ENCODE measurements at places on chromosomes 7 and 10. TPM values are rescaled to one million over a fixed set of nuclear protein-coding genes. Genes with fewer than 3 reads are reported as not detected.
A peak's percentile ranks its signal among the peaks of the same experiment; 100 is the strongest.

DNA sequence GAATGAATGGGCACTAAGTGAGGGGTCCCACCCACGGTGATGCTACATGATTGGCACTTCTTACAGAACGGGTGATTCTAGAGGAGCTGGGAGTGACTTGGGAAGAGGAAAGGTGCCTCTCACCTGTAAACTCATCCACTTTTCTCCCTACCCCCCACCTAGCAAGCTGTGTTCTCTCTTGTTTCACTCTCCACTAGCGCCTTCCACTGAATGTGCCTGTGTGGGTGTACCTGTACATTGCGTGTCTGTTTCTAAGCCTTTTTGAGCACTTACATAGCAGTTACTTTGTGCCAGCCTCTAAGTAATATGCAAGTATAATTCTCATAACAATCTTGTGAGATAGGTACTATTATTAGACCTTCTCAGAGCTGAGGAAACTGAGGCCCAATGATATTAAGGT lies 133.7 kb upstream of the AGK start:
- no peak for DNase-seq

- DNase-seq = no peak
Measured at GRCh38 chr10:12556039-12556438, 206.7 kb downstream of the CAMK1D start.

- no peak for DNase-seq
Measured at GRCh38 chr10:34907743-34908430, 92.8 kb upstream of the PARD3 start.

DNA sequence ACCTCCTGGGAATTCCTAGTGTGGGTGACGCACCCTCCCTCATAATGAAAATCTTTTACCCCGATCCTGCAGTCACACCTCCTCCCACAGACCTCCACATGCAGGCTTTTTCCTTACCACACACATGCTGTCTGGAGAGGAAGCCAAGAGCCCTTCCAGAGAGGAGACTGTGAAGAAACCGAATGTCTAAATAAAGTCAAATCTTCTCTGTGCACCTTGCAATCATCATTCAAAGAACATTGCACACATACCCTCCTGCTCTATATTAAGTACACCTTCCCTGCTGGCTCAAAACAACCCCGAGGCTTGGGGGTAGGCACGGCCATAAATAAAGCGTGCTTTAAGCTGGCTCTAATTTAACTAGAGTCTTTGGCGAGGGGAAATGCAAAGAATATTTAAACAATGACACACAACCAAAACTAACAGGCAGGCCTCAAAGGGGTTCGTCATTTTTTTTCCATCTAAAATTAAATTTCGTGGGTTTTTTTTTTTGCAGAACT lies 34.9 kb downstream of the CALML3 start:
- DNase-seq = no peak

DNA sequence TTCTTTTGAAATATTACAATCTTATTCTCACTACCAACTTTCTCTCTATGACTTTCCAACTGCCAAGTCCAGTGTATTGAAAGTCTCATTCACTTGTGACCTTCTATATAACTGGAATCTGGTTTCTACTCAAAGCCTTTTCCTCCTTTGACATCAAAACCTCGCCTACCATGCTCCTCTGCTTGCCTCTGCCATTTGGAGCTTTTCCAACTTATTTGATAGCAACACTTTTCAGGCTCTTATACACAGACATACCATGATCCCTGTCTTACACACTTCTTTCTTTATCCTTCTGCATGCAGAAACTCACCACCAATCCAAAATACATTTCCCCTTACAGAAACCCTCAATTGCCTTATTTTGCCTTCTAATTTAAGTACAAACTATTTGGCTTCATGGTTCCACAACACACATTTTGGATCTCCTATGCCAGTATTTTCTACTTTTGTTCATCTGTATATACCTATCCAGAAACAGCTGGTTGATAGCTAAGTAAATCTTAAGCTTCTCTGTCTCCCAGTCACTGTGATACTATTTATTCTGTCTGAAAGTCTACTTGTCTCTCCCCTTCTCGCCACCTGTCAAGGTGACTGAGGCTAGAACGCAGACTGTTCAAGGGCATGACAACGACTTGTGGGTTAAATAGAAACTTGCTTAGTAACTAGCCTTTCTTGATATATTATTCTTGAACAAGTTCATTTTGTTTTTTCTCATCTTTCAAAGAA lies 22.4 kb downstream of the GNG11 start:
- DNase-seq = no peak

GRCh38 chr10:24153537-24153936 lies 55.4 kb upstream of the KIAA1217 start:
- DNase-seq = no peak

- DNase-seq = no peak
Measured at GRCh38 chr10:48194830-48195229, 79.7 kb downstream of the FRMPD2 start.

DNA sequence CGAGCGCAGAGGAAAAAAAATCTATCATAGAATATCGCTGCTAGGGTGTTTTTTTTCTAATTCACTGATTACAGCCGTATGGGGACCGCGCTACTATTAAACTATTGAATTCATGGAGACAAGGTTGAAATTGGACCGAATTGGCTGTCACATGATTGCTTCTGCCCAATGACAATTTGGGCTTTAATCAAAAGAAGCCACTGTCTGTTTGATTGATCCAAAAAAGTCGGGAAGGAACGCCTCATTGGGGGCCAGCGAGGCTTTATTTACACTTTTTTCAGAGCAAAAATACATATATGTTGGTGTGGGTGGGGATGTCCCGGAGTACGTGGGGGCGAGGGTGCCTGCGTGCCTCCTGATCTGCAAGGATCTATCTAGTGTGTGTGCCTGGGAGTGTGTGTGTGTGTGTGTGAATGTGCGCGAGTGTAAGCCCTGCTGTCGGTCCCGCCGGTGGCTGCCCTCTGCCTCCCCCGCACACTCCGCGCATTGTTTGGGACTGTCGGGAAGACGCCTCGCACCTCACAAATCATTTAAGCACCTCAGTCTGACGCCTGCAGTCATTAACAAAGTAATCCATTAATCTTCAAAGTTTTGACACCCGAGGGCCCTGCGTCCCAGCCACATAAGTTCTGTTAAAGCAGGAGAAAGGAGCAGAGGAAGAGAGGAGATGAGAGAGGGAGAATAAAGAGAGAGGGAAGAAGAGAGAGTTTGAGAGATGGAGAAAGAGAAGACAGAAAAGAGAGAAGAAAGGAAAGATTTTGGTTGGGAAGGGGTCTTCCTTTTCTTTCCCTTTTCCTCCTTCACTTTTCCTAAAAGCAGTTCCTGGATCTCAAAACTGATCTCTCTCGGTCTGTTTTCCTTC lies at the start of gene HOXA2:
Gene HOXA2, minus strand, starts transcription at position 103 of the 862 bp plus-strand sequence. CDS start 183 bp downstream, outside the sequence.
- DNase-seq = no peak

- DNase-seq = no peak
Measured at GRCh38 chr7:135527025-135527424, 17.1 kb upstream of the CNOT4 start.

- DNase-seq = no peak
Measured at GRCh38 chr7:6604458-6604857, 11.0 kb upstream of the ZNF853 start.

DNA sequence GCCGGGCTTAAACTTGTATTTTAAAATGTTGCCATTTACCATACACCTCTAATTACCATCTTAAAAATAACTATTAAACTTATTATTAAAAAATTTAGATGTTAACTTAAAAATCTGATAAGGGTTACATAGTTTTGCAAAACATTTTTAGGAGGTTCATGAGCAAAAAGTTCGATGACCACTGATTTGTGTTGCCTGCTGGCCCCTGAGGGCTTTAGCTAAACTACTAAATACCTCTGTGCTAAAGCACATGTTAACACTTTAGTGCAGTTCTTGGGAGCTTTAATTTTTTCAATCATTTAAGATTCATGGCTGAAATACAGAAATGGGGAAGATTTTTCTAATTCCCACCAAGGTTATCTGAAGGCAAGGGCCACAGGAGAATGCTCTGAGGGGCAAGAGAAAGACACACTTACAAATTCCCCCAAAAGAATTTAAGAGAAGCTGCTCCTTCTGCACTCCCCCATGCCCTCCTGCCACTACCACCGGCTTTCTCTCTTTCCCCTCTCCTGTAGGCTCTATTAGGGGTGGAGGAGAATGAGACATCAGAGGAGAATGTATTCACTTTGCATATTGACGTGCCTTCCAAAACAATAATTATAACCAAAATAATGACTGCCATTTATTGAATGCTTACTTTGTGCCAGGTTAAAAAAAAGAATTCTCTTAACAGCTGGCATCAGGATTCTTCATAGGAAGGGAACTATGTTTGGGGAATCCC lies 106.2 kb downstream of the RTKN2 start:
- no peak for DNase-seq

GRCh38 chr7:43691611-43692010 lies 37.7 kb downstream of the COA1 start:
- no peak for DNase-seq

DNA sequence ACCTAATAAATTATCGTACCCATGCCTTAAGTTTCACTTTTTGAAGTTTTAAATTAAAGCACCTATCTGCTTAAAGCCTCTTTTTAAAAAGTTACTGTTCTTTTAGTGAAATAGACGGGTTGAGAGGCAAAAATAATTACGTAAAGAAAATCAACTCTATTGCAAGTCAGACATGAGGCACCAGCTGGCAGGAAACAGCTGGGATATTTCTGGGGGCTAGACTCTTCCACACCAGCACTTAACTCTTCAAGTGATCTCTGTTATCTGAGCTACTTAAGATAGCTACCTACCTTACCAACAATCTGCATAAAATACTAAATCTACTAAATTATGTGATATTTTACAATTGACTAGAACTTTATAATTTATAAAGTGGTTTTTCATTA lies 35.8 kb downstream of the GBF1 start:
- DNase-seq = no peak

GRCh38 chr10:90769946-90770841 lies 87.6 kb downstream of the HTR7 start:
- no peak for DNase-seq

DNA sequence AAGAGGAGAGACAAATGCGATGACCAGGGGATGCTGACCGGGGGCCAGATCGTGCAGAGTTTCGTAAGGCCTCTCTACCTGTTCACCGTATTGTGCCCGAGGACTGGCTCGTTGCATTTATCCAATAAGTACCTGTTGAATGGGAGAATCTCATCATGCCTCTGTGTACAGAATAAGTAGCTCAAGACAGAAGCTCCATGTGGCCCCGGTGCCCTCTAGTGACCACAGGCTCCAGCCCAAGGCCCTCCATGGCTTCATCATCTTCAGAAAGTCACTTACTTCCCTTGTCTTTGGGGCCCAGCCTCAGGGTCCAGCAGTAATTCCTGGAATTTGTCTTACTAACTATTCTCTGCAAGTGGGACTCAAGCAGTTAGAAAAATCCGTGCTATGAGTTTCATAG lies 151.0 kb downstream of the CHN2 start:
- DNase-seq = peak; percentile 21

DNA sequence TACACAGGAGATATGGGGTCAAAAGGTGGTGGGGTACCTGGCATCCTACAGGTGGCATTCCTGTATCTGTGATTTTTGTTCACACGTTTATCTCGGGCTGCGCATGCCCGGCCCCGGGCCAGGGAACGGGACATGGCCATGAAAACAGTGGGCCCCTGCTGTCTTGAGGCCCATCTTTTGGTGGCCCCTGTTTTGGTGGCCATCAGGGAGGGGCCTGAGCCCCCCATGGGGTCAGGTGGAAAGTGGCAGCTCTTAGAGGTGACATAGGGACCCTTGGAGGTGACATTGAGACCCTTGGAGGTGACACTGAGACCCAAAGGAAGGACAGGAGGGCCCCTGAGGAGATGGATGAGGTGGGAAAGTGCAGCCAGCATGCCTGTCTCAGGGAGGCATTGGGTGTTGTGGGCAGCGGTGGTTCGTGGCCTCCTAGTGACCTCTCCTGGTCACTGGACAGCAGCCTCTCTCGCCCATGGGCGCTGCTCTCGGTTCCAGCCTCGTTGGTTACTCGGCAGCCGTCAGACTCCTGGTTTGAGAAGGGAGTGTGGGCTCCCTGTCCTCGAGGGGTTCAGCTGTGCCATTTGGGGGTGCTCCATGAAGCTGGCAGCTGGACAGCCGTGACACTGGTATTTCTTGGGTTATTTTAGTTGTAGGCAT lies 39.9 kb downstream of the INPP5A start:
- DNase-seq = no peak

GRCh38 chr7:150324373-150324961 lies 1.1 kb upstream of the ACTR3C start:
- no peak for DNase-seq

DNA sequence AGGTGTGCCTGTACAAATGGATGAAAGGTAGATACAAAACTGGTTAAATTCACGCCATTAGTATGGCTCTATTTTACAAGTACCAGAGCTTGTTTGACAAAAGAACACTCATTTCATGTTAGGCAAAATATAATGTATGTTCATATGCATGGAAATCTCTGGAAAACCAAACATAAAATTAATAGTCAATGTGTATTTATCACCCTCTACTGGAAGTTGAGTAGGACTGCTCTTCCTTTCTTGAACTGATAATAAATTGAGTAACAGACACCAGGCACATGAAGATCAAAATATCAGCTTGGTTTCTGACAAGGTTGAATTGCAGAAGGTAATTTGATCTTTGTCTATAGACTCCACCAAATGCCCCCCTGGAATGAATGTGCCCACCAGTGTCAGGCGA lies 19.8 kb upstream of the AKR1B1 start:
- DNase-seq = no peak

DNA sequence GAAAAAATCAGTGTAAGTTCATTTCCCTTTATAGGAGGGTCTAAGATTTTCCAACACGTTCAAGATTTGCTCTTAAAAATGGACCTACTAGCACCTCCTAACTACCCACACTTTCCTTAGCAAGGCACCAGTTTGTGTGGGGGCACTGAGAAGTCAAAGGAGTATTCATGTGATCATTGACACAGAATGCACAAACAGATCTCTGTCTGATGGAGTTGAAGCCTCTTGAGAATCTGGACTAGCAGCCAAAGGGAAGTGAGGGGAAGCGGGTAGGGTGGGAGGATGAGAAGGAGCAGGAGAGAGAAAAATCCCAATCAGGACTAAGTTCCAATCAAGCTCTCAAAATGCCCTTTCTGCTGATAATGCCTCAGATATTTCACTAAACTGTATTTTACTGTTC lies 4.1 kb downstream of the MMS19 start:
- no peak for DNase-seq

- DNase-seq = no peak
Measured at GRCh38 chr7:18295781-18296423, 199.6 kb upstream of the HDAC9 start.

Gene CDK6
- total RNA-seq = 105 TPM

Gene EN2
- not detected for total RNA-seq

Gene GFRA1
- not detected for total RNA-seq

Gene CARD11
- total RNA-seq = 163 TPM

Gene VSTM4
- 0.10 TPM for total RNA-seq

Gene VCL
- total RNA-seq = 70.1 TPM

Gene STEAP1B
- total RNA-seq = 0.30 TPM

Gene PDE6C
- total RNA-seq = not detected

Gene PON3
- not detected for total RNA-seq

Gene RELN
- total RNA-seq = not detected

Gene PON1
- total RNA-seq = not detected

Gene PROSER2
- total RNA-seq = 0.28 TPM

Data from activated CD4-positive, alpha-beta memory T cell treated with anti-CD3 and anti-CD28 coated beads, Interleukin-2, amount 10 ng/mL, durations not matched to agents 7 days and 5 days (primary cell).